ENCODE measurements at places on chromosomes 2 and 18.

GRCh38 chr18:59837586-59837985 is 62.2 kb upstream of the PMAIP1 start:
- peak; percentile 92 for DNase-seq

- DNase-seq = no peak
Observed at GRCh38 chr2:174014011-174014698, 49.0 kb upstream of the SP3 start.

DNA sequence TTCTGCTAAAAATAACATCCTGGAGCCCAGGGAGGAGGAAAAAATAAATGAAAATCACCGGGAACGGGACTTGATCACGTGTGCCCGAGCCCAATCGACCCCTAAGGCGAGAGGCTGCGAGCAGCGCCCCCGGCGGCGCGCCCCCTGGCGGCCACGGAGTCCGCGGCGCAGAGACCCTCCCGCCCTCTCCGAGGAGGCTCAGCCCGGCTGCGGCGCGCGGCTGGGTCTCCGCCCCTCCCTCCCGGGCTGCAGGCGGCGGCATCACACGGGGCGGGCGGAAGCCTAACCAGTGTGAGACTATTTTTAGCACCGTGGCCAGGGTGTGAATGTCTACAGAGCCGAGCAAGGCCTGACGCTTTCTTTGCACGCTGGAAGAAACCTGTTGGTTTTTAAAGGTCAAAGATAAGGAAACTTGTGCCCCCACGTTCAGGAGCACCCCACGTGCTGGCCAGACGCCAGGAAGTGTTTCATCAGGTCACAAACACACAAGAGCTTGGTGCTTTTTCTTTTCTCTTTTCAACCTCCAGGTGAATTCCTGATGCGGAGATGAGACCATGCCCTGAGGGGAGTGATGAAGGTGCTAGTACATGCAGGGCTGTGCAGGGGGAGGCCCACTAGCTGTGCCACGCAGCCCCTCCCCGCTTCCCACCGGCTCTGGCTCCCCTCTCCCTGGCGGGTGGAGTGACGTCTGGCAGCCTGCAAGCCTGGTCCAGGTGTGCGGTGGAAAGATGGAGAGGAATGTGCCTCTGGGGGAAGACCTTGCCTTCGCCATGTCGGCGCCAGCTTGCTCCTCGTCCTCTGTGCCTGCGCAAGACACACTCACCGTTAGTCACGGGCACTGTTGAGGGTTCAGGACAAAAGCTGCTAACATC is 35.3 kb upstream of the DNMT3A start:
- DNase-seq = peak; percentile 94

- peak; percentile 8 for DNase-seq
Observed at GRCh38 chr2:41806286-41806685, 241.5 kb upstream of the PKDCC start.

GRCh38 chr2:86518481-86518880 is 44.8 kb downstream of the CHMP3 start:
- peak; percentile 73 for DNase-seq

GRCh38 chr2:237626813-237627440 is 460 bp upstream of the LRRFIP1 start:
- DNase-seq = no peak

DNA sequence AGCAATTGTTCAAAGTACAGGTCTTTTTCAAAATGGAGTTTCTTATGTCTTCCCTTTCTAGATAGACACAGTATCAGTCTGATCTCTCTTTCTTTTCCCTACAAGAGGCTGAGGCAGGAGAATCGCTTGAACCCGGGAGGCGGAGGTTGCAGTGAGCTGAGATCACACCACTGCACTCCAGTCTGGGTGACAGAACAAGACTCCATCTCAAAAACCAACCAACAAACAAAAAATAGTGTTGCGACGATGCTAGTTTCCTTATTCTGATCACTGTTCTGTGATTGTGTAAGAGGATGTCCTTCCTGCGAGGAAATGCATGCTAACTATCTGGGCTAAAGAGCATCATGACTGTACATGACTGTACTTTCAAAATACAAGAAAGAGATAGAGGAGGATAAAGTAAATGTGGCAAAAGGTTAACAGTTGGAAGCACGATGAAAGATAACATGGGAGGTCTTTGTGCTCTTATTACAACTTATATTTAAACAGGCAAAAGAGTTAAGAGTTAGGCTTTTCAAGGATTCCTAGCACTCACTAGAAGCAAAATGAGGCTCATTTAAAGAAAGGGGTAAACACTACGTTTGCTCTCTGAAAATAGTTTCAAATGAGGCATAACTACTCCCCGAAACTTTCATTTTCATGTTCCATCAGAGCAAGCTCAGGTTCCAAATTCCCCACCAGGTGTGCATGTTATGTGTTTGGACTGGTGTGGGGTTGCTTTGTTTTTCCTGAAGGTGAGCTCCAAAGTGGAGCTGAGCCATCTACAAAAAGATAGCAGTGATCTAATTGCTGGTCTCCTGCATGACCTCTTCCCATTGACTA is 23.8 kb downstream of the SOWAHC start:
- peak; percentile 18 for DNase-seq

GRCh38 chr2:164737612-164738081 is 104.0 kb downstream of the COBLL1 start:
- DNase-seq = peak; percentile 89

- no peak for DNase-seq
Observed at GRCh38 chr18:13501891-13502290, 224.5 kb downstream of the FAM210A start.

- DNase-seq = no peak
Observed at GRCh38 chr2:36380624-36381481, 25.3 kb downstream of the CRIM1 start.

DNA sequence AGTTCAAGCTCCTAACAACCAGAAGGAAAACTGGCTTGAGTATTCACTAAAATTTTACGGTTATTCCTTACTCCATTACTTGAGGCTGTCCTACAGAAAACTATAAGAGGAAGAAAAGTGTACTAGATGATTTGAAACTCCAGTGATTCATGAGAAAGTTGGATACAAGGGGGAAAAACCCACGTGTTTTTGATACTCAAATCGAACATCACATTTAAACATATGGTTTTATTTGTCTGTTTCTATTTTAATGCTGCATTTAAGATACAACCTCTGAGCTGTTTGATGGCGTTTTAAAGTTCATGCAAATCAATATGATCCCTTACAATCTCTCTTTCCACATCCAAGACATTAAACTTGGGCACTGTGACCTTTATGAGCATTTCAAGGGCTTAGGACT is 125.1 kb upstream of the LMAN1 start:
- no peak for DNase-seq

- DNase-seq = no peak
Observed at GRCh38 chr2:121961761-121962160, 206.3 kb downstream of the TSN start.

DNA sequence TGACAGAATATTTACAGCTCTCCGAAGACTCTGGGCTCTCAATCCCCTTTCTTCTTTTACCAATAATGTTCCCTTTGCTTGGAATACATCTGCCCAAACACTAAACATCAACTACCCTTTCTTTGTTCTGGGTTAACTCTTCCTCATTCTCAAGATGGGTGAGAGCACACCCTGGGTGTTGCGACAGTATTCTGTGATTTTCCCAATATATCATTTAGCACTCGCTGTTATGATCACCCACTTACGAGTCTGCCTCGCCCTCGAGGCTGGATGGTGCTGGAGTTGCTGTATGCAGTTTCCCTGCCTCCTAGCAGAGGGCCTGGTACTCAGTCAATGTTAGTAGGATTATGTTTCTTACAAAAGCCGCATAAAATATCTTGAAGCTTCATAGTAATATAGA is 93.2 kb downstream of the SOCS6 start:
- no peak for DNase-seq

GRCh38 chr2:46058140-46058539 is 239.1 kb upstream of the EPAS1 start:
- DNase-seq = no peak

DNA sequence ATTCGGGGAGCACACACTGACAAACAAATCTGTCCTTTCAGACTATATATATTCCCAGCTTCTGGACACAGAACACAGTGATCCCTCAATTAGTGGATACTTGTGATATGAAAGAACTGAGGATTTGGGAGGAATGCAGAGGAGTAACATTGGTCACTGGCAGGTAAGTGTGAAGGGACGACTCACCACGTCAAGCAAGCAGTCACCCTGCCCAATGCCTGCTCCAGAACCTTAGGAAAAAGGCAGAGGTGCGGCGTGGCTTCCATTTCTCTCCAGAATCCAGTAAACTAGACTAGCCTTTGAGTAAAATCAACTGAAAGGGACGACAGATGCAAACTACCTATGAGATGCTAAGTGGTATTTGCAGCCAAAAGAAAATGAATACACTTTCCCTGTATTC is 1.1 kb downstream of the CCDC93 start:
- no peak for DNase-seq

DNA sequence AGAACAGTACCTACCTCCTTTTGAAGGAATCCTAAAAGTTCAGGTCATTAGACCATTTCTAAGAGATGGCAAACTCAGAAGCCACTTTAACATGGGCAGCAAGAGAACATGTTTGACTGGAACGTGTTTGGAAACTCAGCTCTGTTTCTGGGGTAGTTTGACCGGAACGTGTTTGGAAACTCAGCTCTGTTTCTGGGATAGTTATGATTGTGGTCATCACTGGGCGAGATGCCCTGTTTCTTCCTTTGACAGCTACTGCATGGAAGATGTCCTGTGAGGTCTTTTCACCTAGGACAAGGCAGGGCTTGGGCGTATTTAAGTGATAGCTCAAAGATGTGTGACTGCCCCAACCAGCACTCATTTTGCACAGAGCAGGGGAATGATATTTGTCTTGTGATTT is 19.9 kb upstream of the SERPINB13 start:
- no peak for DNase-seq

- no peak for DNase-seq
Observed at GRCh38 chr2:8549942-8550341, 131.9 kb upstream of the ID2 start.

DNA sequence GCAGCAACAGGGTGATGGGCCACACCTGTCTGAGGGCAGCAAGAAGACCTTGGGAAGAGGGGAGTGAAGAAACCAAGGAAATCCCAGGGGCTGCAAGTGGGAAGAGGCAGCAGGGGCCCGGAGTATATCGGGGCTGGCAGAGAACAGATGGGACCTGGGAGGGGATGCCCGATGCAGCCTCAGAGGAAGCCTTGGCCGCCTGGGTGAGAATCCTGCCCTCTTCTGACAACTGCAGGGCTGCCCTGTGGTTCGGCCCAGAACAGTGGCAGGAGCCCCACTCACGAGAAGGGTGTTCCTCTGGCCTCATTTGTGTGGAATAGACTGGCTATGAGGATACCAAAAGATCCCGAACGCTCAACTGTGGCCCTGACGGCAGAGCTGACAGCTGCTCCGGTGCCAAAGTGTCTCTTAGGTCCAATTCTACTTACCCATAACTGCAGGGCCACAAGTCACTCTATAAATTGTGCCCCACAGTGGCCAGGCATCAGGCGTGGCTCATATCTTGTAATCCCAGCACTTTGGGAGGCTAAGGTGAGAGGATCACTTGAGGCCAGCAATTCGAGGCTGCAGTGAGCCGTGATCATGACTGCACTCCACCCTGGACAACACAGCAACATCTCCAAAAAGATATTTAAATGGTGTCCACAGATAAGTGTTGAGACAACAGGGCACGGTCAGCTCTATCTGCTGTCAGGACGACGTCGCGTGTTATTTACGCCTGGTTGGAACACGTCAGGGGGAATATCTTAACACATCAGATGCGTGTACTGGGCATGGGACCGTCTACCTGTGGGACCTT is 23.6 kb upstream of the ID2 start:
- no peak for DNase-seq

DNA sequence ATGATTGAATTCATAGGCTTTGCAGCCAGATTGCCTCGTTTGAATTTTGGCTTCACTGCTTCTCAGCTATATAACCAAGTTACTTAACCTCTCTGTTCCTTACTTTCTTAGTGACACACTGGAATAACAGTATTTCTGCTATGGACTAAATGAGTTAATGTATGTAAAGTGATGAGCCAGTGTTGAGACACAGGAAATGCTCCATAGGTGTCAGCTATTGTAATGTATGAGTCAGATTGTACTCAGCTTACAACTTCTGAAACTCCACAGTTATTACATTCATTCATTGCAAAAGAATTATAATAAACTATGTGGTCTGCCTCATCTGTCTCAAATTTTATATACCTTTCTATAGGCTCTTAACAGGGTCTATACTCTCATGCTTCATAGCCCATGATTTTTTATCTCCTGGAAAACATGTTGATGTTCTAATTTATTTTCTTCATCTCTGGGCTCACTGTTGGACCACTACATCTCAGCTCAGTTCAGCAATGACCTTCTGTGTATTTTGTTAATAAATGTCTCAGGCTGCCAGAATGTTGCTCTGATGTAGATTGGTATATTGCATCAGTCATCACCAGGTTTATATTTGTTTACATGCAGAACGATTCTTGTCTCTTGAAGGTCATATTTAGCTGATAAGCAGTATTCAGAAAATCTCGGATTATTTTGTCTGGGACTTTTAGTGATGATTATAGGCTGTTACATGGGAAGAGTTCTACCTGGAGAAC is 76.2 kb downstream of the MAP3K20 start:
- no peak for DNase-seq

DNA sequence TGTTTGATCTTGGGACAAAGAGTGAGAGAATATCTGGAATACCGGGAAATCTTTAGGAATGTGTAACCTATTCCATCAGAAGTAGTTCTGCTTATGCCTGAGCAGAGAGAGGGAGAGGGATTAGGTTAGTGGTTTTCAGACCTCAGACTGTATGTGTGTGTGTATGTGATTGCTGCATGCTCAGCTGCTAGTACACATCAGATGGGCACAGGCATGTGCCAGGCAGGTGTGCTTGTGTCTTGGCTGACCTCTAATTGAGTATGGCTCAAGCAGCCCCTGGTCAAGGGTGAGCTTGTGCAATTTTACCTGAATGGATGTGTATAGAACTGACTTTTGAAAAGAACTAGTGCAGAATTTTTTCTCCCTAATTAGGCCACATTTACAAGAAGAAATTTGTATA is 91.2 kb downstream of the INSIG2 start:
- DNase-seq = no peak

DNA sequence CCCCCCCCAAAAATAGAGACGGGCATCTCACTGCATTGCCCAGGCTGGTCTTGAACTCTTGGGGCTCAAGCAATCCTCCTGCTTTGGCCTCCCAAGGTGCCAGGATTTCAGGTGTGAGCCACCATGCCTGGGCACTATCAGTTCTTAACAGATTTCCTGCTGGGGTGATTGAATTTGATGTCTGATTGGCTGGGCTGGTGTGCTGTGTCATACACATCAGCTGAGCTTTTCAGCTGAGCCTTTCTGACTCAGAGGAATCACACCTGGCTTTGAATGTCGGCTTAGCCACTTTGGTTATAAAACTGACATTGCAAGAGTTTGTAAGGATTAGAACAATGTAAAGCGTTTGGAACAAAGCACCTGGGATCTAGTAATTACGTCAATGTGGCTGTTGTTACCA is 18.9 kb downstream of the NCAPH start:
- no peak for DNase-seq

GRCh38 chr18:26909599-26910290 is 44.2 kb upstream of the AQP4 start:
- DNase-seq = no peak
